Activated B cell treated with CpG ODN at 0.5 μM for 24 hours (primary cell): ENCODE measurements at places on chromosomes 3 and 15.

GRCh38 chr15:83166830-83167229 lies 40.8 kb downstream of the HDGFL3 start:
- no peak for DNase-seq

GRCh38 chr15:23690450-23690852 lies 3.3 kb upstream of the NDN start:
- no peak for DNase-seq

DNA sequence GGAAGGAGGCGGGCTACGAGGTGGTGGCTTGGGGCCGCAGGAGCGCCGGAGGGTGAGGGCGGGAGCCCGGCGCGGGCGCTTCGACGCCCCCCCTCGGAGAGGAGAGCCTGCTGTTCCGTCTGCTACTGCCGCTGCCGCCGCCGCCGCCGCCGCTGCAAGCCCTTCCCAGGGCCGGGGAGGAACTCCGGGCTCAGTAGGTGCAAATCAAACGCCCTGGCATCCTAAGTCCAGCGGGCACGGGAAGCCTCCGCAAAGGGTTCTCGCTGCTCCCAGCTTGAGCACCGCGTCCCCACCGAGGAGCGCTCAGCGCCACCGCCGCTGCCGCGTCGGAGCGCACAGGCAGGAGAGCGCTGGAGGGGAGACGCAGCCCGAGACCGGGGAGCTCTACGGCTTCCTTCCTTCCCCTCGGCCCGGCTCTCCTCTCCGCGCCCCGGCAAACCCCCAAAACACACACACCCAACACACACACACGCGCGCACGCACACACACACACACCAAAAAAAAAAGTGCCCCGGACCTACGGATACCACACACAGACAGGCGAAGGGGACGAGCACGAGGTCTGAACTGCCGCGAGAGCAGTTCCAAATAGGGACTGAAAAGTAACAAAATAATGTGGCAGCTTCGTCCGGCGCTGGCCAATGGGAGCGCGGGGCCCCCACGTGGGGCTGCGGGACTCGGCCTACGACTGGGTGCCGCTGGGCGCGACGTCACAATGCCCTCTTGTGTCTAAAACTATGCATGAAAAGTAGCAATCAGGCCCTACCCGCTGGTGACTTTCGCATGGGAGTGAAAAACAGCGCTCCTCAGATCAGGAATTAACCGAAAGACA lies at the start of gene TLE3:
TLE3 (minus strand) TSS at position 597 of the 832 bp plus-strand sequence. CDS start 1,119 bp downstream, outside the sequence.
- peak; percentile 96 for DNase-seq

- no peak for DNase-seq
Observed at GRCh38 chr15:23422946-23423708, 23.9 kb downstream of the GOLGA6L2 start.

- no peak for DNase-seq
Observed at GRCh38 chr3:177351757-177352158, 154.5 kb upstream of the TBL1XR1 start.

DNA sequence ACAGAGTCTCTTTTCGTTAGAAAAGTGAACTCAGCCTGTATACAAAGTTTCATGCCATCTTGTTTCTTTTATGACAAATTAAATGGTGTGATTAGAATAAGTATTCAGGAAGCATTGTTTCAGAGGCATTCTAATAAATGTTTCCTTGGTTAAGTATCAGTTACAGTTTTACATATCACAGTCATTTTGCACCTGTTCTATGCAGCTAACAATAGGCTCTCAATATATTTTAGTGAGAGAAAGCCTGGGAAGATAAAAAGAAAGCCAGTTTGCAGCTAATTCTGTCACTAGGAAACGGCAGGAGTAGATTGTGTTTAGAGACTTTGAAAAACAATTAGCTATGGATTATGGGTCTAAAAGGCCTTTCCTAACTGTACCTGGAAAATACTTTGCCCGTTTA lies 252.8 kb downstream of the ZIC1 start:
- DNase-seq: no peak

- no peak for DNase-seq
Observed at GRCh38 chr15:82231233-82231632, 31.3 kb downstream of the EFL1 start.

DNA sequence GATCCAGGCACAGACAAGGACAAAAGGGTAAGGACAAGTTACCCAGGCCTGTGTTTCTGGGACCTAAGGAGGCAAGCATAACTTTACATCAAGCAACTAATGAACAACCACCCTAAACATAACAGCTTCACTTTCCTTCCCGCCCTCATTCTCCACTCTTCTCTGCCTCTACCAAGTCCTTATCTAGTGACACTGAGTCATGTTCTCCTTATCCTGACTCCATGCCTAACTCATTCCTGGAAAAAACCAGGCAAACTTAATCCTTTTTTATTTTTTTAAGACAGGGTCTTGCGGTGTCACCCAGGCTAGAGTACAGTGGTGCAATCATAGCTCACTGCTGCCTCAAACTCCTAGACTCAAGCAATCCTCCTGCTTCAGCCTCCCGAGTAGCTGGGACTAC lies 44.5 kb downstream of the TMEM44 start:
- DNase-seq: no peak

GRCh38 chr3:196193133-196193735 lies 18.0 kb downstream of the ZDHHC19 start:
- DNase-seq: no peak

GRCh38 chr3:188125076-188125475 lies 28.9 kb upstream of the LPP start:
- DNase-seq: no peak

DNA sequence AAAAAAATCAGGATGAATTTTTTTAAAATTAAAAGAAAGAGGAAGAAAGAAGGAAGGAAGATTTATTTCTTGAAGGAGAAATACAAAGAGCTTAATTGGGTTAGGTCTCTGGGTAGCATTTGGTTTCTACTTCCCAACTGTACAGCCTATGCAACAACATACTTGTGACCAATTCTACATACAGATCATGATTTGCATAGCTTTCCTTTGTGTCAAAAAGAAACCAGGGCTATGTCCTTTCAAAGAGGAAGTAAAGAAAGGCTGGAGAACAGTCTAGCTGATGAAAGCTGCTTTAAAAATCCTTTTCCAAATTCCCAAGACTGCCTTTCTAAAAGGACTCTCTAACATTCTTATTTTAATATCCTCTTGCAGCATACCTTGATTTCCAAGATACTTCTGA lies 6.1 kb upstream of the HGD start:
- no peak for DNase-seq
